Suppressor macrophage treated with lipopolysaccharide for 4 hours (primary cell): ENCODE measurements at places on chromosomes 11 and 22.
A peak's percentile ranks its signal among the peaks of the same experiment; 100 is the strongest.

GRCh38 chr11:37504060-37504611 lies 906.1 kb upstream of the RAG2 start:
- DNase-seq: peak; percentile 3

GRCh38 chr11:123406441-123407129 lies 23.5 kb upstream of the GRAMD1B start:
- no peak for DNase-seq

- DNase-seq: no peak
Measured at GRCh38 chr11:130603335-130603906, 155.0 kb downstream of the ADAMTS15 start.

GRCh38 chr11:61489833-61490721 lies 18.5 kb upstream of the LRRC10B start:
- DNase-seq: no peak

DNA sequence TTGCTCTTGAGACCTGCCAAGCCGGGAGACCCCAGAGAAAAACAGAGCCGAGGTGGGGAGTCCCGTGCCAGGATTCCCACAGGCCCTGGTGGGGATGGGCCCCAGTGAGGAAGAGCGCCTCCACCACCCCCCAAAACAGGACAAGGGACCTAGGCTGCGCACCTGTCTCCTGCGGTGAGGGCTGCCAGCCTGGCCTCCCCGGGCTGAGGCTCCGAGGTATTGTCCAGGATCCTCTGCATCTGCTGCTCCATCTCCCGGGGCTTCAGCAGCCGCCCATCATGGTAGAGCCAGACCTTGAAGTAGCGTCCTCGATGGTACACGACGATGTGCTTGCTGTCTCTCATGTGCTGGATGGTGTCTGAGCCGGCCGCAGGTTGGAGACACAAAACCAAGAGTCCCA lies 33.3 kb upstream of the TESMIN start:
- no peak for DNase-seq

GRCh38 chr11:119486691-119487259 lies 63.8 kb upstream of the THY1 start:
- no peak for DNase-seq

GRCh38 chr22:24068377-24068680 lies 57.2 kb downstream of the CABIN1 start:
- DNase-seq: no peak

DNA sequence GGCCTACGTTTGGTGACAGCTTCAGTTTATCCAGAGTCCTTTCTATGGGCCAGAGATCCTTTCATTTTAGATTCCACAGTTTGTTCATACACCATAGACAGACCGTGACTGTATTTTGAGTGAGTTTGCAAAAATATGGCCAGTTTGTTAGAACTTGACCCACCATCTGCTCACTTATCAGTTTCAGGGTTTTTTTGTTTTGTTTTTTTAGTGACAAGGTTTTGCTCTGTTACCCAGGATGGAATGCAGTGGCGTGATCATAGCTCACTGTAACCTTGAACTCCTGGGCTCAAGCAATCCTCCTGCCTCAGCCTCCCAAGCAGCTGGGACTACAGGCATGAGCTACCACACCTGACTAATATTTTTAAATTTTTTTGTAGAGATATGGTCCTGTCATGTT lies 9.1 kb upstream of the CKAP5 start:
- DNase-seq: no peak

GRCh38 chr11:94792451-94792850 lies 24.3 kb downstream of the AMOTL1 start:
- no peak for DNase-seq

GRCh38 chr11:2474059-2474901 lies 29.5 kb downstream of the KCNQ1 start:
- DNase-seq: no peak

- DNase-seq: no peak
Measured at GRCh38 chr11:78207532-78208256, 19.0 kb downstream of the USP35 start.

DNA sequence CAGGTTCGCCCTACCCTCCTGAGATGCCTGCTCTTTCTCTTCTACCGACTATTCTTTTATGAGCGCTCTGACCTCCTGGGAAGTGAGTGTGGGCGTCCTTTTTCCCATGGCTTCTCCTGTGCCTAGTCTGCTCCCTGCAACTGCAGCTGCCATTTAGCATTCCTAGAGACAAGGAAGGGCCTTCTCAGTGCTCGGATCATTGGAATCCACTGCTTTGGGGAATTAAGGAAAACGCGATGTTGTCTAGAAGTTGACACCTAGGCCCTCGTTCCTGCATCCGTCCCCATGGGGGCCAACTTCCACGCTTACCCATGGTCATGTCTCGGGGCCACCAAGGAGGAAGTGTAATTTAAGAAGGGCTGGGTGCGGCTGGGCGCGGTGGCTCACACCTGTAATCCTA lies 95.4 kb downstream of the BCR start:
- DNase-seq: no peak

- no peak for DNase-seq
Measured at GRCh38 chr11:125724125-125724524, 22.0 kb upstream of the PATE1 start.

DNA sequence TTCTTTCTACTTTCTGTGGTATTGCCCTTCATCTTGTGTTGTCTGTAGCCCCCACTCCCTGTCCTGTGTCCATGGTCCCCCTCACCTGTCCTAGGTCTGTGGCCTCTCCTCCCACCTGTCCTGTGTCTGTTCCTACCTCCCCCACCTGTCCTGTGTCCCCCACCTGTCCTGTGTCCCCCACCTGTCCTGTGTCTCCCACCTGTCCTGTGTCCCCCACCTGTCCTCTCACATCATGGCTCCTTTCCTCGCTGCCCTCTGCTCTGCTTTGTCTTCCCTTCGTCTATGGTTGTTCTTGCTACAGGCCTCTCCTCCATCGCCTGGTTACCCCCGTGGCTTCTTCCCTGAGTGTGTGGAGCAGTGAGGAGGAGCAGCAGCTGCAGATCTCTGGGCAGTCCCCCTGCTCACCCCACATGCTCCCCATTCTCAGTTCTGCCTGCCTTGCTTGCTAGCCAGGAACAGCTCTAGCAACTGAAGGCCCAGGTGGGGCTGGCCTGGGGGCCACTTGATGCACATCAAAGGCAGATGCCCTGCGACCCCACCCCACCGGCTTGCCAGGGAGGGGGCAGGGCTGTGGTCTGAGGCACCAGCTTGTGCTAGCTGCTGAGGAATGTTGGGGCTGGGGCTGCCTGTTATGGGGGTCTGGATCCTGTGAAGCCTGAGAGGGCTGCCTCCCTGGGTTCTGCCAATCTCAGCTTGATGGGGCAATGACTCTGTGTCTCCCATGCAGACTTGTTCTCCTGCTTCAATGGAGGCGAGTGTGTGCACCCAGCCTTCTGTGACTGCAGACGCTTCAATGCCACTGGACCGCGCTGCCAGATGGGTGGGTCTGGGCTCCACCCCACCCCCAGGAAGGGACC lies 5.6 kb downstream of the OTOG start:
- DNase-seq: no peak

DNA sequence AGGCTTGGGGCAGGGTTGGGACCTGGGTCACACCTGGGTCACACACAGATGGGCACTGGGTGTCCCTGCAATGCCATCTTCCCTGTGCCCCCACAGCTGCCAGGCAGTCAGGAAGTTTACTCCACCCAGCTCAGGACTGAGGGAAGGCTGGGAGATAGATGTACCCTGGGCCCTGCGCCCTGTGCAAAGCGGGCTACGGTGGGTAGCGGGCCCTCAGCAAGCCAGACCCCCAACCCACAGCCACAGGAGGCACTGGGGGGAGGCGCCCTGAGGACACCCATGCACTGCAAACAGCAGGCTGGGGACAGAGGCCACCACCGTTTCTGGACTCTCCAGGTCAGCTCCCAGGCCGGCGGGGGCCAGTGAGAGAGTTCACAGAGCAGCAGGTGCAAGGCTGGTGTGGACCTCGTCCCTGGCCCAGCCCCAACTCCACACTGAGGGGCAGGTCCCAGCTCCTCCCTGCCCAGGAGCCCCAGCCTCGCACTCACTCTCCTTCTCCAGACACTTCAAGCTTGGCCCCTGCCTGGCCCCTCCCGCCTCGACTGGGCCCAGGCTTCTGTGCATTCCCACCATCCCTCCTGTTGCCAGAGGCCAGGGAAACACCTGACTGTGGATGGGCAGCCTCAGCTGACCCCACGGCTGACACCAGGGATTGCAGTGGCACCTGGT lies 4.9 kb downstream of the DUSP8 start:
- no peak for DNase-seq

DNA sequence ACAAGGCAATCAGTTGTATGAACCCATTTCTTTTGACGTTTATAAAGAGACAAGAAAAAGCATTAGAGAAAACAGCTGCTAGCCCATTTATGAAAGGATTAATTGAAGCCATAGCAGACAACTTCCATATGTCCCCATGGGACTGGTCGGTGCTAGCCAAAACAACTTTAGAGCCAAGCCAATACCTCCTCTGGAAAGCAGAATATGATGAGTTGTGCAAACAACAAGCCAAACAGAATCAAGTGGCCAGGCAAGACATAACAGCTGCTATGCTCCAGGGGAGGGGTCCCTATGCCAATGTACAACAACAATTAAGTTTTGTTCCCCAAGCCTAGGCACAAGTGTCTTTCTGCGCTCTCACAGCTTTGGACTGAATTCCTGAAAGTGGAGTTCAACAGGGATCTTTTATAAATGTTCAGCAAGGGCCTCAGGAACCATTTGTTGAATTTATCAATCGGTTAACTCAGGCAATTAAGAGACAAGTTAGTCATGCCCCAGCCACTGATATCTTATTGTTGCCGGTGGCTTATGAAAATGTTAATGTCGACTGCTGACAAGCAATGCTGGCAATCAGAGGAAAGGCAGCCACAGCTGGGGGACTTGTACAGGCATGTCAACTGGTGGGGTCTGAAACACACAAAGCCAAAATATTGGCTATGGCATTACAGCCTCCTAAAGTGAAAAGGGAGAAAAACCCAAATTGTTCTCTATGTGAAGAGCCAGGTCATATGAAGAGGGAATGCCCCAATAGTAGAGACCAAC lies 1593.1 kb upstream of the TENM4 start:
- DNase-seq: no peak

- DNase-seq: no peak
Measured at GRCh38 chr11:118908901-118909618, 16.7 kb downstream of the BCL9L start.

DNA sequence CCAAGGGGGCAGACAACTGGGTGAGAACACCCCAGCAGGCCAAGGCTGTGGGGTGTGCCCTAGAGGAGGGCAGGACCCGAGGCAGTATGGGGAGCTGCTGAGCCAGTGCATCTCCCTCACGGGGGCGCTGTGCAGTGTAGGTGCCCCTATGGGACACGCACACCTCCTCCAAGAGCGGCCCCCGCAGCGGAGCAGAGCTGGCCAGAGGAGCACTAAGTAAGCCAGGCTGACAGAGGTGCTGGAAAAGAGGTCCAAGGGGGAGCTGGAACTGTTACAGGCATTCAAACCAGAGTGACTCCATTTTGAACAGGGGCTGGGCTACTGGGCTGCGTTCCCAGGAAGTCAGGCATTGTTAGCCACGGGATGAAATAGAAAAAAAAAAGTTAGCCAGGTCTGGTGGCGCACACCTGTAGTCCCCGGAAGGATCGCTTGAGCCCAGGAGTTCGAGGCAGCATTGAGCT lies 41.8 kb downstream of the TST start:
- DNase-seq: peak; percentile 38

DNA sequence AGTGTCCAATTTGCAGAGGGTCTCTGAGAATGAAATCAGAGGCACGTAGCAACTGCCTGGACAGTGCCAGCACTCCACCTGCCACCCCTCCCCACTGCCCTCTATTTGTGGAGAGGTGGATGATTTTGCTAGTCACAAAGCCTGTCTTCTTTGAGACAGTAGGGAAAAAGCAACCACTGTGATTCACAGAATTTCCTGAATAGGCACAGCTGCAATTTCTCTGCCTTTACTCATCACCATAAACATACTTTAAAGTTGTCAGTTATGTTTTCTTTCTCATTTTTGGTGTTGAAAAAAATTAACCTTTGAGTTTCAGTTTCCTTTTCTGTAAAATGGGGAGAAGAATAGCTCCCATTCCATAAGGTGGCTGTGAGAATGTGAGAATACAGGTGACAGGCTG lies 134.3 kb downstream of the TEAD1 start:
- no peak for DNase-seq

DNA sequence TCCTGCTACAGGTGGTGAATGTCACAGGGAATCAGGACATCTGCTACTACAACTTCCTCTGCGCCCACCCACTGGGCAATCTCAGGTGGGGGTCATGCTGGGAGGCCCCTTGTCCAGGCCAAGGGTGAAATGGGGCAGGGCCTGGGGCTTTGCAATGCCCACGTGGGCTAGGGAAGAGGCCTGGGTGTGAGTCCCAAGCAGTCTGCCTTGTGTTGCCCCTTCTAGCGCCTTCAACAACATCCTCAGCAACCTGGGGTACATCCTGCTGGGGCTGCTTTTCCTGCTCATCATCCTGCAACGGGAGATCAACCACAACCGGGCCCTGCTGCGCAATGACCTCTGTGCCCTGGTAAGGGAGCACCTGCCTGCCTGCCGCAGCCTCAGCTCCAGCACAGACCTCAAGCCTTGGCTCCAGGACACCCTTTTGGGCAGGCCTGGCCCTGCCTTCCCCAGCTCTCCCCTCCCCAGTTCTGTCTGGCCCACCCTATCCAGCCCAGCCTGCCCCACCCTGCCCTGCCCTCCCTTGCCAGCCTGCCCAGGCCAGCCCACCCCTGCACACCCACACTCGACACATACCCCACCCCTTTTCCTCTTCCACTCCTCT lies 9.1 kb upstream of the TAGLN start:
- no peak for DNase-seq

GRCh38 chr11:119791701-119792151 lies 62.7 kb upstream of the NECTIN1 start:
- no peak for DNase-seq

DNA sequence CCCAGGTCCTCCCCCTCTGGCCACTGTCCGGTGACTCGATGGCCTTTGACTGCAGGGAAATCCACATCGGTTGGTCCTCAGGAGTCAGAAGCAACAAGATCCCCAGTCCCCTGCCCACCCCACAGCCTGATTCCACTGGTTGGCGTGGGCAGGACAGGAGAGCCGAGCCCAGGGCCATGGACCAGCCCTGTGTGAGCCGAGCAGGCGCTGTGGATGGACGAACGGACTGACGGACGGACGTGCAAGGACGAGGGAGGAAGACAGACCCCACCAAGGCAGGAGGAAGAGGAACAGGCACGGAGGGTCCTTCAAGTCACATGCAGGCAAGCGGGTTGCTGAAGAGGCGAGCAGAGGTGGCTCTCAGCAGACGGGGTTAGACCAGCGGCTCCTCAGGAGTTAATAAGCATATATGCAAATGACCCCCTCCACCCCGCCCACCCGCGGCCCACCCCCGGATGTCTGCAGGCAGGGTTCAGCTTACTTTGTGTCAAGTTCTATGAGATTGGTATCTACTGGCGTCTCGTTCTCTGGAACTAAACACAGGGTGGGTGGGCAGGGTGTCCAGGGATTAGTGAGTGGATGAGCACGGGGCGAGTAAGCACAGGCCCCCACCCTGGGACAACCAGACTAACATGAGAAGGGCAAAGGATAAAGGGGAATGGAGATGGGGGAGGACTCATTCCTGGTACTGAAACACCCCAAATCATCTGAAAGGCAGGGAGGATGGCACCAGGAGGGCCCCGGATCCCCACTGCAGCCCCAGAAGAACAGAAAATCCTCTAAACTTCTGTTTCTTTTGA lies 26.8 kb downstream of the TPBGL start:
- no peak for DNase-seq
